ENCODE measurements at places on chromosomes 5 and 9. TPM values are rescaled to one million over a fixed set of nuclear protein-coding genes. Genes with fewer than 3 reads are reported as not detected.

The EDIL3 gene
- polyA plus RNA-seq = 9.4 TPM

- DNase-seq = no peak
Observed at GRCh38 chr9:89720696-89721175, 115.9 kb downstream of the GADD45G start.

GRCh38 chr9:16136961-16137360, 584.1 kb downstream of the CCDC171 start:
- no peak for DNase-seq

DNA sequence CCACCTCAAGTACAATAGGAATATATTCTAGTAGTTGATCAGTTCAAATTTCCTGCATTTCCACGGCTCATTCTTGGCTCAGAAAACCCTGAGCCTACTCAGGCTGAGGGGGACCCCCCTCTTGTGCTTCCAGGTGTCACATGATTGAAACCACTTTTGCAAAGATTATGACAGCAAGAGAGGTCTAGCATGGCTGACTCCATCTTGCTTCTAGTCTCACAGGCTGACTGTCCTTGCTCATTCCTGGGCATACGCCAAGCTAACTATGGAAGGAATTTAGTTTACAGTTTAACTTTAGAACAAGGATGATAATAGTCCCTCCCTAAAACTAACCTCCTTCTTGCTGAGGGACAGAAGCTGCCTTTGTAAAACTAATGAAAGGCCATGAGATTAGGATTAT, 154.1 kb downstream of the SNX18 start:
- peak; percentile 71 for DNase-seq

DNA sequence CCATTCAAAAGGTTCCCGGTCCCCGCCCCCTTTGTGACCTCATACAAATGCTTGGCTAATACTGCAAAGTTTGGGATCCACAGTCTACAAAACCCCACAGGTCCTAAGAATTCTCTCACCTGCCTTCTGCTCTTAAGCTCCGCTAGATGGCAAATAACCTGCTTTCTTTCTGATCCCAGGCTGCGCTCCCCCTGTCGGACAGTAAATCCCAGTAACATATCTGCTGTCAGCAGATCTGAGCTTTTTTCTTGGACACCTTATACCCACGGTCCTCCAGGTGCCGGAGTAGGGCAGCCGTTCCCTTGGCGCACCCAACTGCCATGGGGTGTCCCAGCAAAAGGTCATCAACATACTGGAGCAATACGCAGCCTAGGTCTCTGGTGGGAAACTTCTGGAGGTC, 39.0 kb upstream of the PPP1R26 start:
- peak; percentile 44 for DNase-seq

DNA sequence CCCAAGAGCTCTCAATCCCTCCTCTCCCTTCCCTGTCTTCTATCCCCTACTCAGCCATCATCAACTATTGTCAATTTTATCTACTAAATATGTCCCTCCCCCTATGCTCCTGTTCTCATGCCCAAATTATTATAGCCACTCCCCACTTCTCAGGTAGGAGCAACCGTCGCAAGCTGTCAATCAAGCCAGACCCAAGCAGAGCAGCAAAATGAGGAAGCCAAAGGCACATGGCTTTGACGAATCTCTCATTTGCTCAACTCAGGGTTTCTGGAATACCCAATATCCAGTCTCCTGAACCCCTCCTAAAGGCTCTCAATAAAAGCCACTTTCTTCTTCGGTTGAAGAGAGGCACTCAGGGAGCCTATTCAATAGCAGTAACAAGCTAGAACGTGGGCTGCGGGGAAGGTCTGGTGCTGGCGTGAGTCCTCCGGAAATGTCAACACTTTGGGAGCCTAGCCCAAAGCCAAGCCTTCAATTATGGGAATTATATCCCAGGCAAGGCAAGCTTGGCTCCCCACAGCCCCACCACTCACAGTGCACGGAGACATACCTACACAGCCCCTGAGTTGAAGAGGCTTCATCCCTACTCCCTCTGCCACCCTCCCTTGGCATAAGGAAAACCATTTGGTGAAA, 47.7 kb downstream of the SIL1 start:
- DNase-seq = no peak

GRCh38 chr5:73686912-73687311, 60.9 kb downstream of the ARHGEF28 start:
- DNase-seq = no peak
